H4 (cell line): ENCODE measurements at places on chromosomes 16 and 17. TPM values are rescaled to one million over a fixed set of nuclear protein-coding genes. Genes with fewer than 3 reads are reported as not detected.

CLEC3A gene
- 10.9 TPM in 2 replicates for total RNA-seq

SLC5A11 gene
- 0.50 TPM in 1 of 2 replicates, not detected in the other for total RNA-seq

KRT9 gene
- total RNA-seq, result not detected in 2 replicates

DNA sequence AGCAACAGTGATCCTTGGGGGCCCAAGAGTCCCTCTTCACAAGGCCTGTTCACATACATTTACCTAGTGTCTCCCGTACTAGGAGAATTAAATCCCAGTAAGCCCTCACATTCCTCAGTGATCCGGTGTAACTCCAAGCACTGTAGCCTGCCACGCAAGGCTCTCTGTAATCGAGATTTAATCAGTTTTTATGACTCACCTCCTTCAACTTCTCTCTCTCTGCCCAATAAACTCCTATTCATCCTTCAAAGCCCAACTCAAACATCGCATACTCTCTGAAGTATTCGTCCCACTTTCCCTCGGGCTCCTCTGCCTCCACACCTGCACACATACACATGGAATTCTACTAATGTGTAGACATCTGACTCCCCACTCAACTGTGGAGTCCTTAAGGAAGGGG, 141.8 kb downstream of the CMIP start:
- peak; percentile 69 for DNase-seq

DNA sequence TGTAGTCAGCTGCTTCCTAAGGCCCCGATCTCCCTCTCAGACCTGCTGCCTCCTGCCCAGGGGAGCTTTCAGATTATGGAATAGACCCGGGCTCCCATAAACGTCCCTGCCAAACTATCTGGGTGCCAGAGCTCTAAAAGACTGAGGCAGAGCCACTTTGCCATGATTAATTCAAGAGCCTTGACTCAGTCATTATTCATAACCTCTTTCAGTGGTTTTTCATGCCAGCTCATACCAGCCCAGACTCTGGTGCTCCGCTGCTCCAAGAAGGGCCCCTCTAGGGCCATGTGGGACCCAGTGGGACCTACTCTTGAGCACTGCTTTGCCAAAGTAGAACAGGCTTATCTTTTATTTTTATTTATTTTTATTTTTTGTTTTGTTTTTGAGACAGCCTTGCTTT, 23.9 kb downstream of the DNAI2 start:
- DNase-seq, result no peak

DNA sequence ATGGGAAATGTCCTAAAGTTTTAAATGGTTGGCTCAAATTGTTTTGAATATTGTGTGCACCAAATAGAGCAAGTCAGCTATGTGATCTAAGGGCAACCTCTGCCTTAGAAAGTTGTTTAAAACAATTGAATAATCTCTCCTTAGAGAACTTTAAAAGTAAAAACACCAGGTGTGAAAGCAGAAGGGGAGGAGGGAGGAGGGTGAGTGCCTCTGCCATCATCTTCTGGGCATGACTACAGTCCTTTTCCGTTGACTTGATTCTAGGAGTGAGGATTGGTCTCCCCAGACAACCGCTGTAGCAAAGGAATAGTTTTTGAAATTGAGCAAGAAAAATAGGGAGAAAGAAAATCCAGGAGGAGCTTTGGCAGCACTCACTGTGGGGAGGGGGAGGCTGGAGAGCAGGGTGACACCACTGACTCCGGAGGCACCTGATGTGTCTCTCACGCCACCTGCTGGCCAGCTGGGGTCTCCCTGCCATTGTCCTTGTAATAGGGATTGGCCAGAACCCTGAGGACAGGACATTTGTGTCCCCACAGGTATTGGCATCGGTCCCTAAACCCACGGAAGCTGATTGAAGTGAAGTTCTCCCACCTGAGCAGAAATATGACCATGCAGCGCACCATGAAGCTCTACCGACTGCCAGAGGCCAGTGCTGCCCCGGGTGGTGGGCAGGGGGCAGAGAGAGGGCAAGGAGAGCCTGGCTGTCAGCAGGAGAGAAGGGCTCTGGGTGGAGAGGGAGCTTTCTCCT, 33.3 kb downstream of the PLCD3 start:
- peak; percentile 84 for DNase-seq

- no peak for DNase-seq
Measured at GRCh38 chr16:17643935-17644334, 173.2 kb upstream of the XYLT1 start.

GRCh38 chr16:31428279-31428597, at the start of gene COX6A2:
Gene COX6A2 (minus strand): TSS chr16:31428360. CDS start chr16:31428325, 35 bp downstream.
- DNase-seq, result no peak

- no peak for DNase-seq
Measured at GRCh38 chr16:17509194-17509593, 38.4 kb upstream of the XYLT1 start.

- no peak for DNase-seq
Measured at GRCh38 chr17:74959826-74960515, 12.6 kb downstream of the HID1 start.

DNA sequence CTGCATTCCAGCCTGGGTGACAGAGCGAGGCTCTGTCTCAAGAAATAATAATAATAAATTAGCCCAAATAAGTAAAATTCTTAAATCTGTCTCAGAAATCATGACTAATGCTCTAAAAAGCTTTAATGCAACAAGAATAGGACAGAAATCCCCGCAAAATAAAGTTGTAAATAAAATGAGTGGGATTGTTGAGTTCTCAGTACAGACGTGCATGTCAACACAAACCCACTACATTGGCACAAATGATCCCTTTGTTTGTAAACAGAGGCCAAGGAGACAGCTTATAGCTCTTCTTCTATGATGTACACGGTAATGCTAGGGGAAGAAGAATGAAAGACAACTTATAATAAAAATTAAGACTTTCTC, 6.0 kb downstream of the STAT5B start:
- DNase-seq, result no peak

DNA sequence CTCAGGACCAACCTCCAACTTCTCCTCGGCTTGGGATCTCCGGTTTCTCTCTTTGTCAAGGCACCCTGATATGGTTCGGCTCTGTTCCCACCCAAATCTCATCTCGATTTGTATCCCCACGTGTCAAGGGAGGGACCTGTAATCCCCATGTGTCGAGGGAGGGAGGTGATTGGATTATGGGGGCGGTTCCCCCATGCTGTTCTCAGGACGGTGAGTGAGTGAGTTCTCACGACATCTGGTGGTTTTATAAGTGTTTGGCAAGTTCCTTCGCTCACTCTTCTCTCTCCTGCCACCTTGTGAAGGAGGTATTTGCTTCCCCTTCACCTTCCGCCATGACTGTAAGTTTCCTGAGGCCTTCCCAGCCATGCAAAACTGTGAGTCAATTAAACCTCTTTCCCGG, 117.9 kb downstream of the SEC14L1 start:
- no peak for DNase-seq

DNA sequence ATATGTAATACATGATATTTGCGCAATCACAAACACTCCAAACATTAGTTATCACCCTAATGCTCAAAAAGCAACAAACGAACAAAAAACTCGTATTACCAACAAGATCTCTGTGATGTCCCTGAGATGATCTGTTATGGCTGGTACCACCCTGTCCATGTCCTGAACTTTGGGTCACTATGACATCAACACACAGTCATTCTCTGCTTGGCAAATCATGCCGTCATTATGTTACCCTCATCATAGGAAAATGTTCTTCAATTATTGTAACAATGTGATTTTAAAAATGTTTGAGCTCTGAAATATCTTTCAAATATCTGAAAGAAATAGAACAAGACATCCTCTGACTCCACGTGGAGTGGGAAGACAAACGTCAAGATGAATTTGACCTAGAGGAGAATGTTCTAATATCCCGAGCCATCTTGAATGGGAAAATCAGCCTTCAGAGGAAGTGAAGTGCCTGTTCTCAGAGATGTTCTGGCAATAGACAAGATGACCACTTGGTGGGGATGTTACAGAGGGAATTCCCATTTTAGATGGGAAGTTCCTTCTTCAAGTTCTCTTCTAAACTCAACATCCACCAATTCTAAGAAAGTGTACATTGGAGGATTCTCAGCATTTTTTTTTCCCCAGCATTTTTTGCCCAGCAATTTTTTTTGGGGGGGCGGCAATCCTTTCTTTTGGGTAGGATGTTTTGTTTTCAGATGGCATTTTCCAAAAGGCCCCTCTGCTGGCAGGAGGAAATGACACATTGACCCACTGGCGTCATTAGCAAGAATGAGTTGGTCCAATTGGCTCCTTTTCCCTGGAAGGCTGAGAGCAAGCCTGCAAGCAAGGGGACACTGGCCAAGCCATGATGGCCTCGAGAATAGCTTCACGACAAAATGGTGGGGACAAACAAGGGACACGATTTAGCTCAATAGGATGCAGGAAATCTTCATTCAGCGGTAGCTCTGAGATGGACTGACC, 3.7 kb upstream of the HSD17B2 start:
- DNase-seq, result peak; percentile 63

DNA sequence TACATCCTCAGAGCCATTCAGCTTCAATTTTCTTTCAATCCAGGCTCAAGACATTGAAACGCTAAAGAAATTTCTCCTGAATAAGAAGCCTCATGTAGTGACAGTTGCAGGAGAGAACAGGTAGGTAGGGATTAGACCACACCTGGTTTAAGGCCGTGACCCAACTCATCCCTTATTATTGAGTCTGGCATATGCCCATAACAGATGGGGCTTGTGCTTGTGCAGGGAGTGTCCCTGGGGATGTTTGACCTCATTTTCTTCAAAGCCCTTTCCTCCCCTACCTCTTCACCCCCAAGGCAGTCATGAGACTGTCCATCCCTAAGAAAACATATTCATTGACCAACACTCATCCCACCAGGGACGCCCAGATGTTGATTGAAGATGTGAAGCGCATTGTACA, 24.3 kb downstream of the SUPT6H start:
- no peak for DNase-seq

- peak; percentile 4 for DNase-seq
Measured at GRCh38 chr17:49996121-49996494, 1.1 kb upstream of the DLX3 start.

DNA sequence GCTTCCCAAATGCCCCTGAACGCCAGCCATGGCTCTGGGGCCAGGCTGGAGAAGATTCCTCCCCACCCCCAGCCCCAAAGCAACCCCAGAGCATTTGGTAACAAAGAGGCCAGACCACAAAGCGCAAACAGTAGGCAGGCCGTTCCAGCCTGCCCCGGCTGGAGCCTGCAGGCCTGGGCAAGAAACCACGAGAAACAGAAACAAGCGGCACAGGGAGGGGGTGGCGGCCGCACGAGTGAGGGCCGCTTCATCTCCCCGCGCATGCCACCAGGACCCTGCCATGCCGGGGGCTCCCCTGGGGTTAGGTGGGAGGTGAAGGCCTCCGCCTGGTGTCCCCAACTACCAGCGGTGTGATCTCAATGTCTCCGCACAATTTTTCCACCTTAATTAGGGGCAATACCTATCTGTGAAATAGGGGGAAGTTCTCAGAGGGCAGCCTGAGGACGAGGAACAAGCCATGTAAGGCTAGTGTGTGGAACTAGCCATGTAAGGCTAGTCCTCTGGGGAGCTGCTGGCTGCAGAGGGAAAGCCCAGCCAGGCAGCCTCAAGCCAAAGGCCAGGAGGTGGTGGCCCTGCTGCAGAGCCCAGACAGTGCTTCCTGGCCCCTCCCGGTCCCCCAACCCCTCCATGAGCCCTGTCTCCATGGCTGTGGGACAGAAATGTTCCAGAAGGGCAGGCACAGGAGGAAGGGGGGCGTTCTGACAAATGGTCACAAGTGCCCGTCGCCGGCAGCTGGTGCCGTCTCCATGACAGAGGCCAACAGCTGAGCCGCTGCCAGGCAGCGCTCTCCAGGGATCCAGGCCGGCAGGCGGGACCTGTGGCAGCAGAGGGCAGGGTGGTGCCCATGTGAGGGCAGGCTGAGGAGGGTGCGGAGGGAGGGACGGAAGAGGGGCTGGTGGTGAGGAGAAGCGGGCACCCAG, 14.5 kb upstream of the MTSS2 start:
- DNase-seq, result no peak

DNA sequence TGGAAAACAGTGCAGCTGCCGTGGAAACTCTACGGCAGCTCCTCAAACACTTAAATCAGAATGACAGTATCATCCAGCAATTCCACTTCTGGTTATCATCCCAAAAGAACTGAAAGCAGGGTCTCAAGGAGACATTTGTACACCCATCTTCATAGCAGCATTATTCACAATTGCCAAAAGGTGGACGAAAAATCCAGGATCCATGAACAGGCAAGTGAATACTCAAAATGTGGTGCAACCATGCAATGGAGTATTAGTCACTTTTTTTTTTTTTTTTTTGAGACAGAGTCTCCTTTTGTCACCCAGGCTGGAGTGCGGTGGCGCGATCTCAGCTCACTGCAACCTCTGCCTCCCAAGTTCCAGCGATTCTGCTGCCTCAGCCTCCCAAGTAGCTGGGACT, 10.6 kb upstream of the AATK start:
- DNase-seq, result no peak

DNA sequence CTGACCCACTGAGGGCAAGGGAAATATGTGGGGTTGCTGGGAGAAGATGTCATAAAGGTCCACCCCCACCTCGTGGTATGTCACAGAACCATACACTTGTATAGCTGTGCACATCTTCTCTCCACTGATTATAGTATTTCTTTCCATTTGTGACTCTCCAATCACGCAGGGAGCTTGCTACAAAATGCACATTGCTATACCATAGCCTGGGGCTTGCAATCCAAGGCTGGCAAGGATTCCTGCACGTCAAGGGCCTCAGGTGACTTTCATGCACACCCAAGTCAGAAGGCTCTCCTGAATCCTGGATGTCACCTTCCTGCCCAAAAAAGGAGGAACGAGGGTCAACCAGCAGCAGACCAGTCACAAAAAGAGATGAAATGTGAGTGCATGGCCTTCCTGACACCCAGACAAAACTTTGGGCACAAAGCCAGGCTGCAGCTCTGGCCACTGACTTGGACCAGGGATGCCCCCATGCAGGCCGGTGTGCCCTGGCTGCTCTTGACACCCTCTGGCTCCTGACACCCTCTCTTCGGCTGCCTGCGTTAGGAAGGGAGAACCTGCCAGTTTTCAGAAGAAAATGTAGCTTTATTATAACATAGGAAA, 12.1 kb downstream of the TBC1D26 start:
- peak; percentile 2 for DNase-seq

DNA sequence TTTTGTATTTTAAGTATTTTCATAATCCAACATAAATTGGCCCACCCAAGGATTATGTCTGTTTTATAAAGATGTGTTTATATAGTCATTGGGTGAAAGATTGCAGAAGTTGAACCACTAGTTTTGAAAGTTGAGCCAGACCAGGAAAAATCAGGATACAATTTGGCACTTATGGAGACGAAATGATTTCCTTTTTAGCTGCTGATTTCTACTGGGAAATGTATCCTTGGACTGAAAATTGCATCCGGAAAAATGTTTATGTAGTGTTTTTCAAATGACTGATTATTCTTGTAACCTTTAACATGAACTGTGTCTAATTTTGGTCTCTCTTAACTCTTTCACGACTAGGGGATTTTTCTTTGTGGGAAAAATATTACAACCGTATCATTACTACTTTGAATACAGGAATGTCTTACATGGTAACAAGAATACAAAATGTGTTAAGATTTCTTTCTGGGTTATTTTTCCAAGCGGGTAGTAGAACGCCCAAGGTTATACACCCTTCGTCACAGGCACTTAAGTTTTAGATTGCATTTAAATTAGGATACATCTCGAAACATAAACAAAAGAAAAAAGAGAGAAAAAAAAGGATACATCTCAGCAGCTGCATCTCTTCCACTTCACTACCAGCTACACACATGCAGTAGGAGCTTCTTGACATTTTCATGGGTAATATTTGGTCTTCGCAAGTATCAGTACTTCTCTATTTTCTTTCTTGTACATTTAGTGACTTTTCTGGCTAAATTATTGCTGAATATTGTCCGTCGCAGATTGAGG, 273.0 kb upstream of the TBX2 start:
- DNase-seq, result no peak

GRCh38 chr17:74480290-74480689, 13.9 kb downstream of the CD300A start:
- no peak for DNase-seq

GRCh38 chr16:84957192-84957591, 54.1 kb downstream of the ZDHHC7 start:
- no peak for DNase-seq
